ENCODE measurements at places on chromosomes 7 and 10.

GRCh38 chr7:1567896-1568510, 1.8 kb downstream of the PSMG3 start:
- no peak for DNase-seq

DNA sequence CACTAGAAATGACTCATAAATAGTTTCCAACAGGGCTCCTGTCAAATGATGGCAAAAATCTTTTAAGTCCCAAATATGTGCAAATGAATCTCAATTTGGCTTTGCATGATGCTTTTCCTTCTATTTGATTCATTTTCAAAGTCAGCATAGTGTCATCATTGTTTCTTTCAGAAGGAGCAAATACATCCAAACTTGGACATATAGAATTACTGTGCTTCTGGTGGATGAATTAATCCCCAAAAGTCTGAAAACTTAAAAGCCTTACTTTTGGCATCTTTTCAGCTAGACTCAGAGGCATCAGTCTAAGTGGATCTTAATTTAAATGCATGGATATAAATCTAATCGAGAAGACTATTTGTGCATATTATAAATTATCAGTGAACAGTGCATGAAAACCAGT, 578.1 kb upstream of the FZD8 start:
- DNase-seq: no peak

DNA sequence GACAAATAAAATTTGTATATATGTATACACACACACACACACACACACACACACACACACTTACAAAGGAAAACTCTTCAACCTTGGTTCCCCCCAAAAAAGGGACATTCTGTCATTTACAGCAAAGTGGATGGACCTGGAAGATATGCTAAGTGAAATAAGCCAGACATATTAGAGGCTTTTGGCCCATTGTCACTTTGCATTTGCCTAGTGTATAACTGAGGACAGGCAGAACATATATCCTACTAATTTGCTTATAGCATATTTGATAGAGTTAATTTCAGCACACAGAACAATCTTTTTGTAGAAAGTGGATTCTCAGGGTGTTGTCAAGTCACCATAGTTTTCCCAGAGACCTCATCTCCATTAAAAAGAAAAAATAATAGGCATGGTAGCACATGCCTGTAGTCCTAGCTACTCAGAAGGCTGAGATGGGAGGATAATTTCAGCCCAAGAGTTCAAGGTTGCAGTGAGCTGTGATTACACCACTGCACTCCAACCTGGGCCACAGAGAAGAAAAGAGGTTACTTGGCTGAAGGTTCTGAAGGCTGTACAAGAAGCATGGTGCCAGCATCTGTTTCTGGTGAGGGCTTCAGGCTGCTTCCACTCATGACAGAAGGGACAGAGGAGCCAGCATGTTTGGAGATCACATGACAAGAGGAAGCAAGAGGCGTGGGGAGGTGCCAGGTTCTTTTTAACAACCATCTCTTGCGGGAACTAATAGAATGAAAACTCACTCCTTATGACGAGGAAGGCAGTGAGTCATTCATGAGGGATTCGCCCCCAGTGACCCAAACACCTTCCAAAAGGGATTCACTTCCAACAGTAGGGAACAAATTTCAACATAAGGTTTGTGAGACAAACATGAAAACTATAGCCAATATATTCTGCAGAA, 135.6 kb downstream of the TMEM168 start:
- no peak for DNase-seq

GRCh38 chr7:44048031-44048795, 3.7 kb downstream of the DBNL start:
- DNase-seq: no peak

DNA sequence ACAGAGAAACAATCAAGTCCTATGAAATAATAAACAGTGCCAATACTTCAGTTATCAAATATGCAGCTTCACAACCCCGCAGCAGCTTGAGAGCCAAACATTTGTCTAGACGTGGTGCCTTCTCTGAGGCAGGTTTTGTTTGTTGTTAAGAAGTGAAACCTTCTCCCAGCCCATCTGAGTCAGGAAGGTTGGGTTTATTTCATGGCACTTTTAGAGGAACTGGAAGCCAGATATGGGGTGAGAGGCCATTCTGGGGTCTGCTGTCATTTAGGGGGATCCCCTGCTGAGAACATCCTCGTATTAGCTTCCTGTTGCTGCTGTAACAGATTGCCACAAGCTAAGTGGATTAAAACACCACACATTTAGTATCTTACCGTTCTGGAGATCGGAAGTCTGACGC, 113.6 kb downstream of the GRK5 start:
- no peak for DNase-seq

GRCh38 chr10:50216894-50217293, 34.4 kb downstream of the ASAH2 start:
- DNase-seq: peak; percentile 3

- DNase-seq: no peak
Observed at GRCh38 chr7:49840751-49841405, 67.4 kb downstream of the VWC2 start.

- no peak for DNase-seq
Observed at GRCh38 chr10:69750011-69750373, 51.7 kb upstream of the COL13A1 start.

DNA sequence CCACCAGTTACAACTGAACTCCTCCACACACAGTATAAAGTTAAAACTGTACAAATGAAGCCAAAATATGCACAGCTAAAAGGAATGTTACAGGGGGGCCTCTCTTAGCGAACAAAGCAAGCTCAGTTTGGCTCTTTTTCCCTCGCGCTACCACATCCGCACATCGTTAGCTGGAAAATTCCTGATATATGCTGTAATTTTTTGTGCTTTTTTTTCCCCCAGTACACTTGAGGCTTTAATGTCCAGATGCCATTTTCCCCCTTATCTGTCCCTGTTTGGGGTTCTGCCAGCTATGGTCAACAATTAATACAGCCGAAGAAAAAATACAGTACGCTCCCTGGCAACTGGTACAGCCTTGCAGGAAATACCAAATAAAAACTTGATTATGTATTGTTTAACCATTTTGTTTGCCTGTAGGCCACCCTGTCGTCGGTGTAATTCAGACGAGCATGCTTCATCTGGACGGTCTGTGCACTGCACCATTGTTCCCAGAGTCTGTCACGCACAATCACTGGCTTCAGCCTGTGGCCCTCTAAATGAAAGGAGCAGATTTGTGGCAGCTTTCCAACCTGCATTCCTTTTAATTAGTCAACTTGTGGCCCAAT, 108.1 kb upstream of the FAM133B start:
- DNase-seq: peak; percentile 63

GRCh38 chr7:51467384-51468017, 150.9 kb upstream of the COBL start:
- no peak for DNase-seq

DNA sequence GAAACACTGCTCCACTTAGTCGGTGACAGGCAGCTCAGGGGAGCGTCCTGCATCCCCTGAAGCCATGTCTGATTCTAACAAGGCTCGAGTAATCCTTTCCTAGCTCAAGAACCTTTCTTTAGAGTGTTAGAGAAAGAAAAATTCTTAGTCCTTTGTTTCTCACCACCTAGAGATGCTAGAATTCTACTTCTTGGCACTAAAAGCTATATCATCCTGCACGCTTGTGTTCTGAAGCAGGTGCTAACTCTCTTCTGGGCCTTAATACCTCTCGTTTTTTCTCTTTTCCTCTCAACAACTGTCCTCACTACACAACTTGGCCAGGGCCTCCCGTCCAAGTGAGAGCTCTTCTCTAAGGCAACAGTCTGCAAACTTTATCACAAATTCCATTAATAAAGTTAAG, at the start of gene LYZL2:
Gene LYZL2 (minus strand): TSS at position 101 of the 400 bp plus-strand sequence. CDS start 2,838 bp downstream, outside the sequence.
- DNase-seq: no peak
